ENCODE measurements at places on chromosomes 3 and 15.
A peak's percentile ranks its signal among the peaks of the same experiment; 100 is the strongest.

DNA sequence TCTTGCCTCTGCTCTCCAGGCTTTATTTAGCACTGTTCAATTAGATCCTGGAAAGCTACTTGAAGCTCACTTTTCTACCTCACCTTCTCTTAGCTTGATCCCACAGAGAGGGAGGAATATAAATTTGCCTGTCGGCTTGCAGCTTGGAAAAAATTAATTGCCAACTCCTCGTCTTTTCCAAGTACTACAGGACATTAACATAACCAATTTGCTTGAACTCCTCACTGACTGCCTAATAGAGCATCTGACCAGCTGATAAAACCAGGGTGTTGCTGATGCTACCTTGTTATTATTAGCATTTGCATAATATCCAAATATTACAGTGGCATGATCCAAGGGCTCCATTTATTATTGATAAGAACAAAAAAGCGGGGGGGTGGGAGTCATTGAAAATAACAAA, 561.8 kb downstream of the MCTP2 start:
- DNase-seq, result no peak

- DNase-seq, result peak; percentile 55
These were observed 33.5 kb upstream of the LYZL4 start for GRCh38 chr3:42443819-42444436.

DNA sequence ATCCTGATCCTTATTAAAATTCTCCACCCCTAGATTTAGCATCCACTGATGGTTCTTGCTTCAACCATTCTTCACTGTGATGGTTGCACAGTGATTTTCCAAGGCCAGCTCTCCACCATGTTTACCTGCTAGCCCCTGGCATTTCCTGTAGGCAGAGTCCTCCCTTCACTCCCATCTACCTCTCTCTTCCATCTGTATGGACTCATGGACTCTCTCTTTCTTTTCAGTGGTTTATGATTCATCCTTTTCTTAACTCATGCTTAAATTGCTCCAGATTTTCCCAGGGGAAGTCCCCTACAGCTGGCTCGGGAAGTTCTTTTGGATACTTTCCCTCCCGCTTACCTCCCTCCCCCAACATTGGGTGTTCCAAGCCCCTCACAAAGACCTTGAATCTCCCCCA, 18.7 kb downstream of the TGM4 start:
- DNase-seq, result no peak

- no peak for DNase-seq
These were observed 39.1 kb downstream of the MGLL start for GRCh38 chr3:127783166-127783565.

- no peak for DNase-seq
These were observed 14.9 kb upstream of the CRABP1 start for GRCh38 chr15:78325092-78325843.

DNA sequence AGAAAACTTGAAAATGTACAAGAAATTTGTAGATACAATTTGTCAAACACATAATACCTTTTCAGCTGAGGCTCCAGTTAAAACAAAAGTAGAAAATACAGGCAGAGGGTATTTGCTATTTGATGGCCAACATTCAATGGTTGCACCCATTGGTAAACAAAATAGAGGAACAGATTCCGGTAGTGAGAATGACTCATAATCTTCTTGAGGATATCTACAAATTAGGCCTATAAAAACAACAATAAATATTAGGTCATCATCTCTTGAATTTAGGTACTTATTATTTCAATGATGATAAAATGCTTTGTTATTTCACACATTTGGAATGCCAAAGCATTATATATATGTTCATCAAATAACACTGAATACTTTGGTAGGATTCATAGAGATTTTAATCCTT, 53.4 kb downstream of the DENND4A start:
- no peak for DNase-seq

- no peak for DNase-seq
These were observed 35.7 kb upstream of the ZNF770 start for GRCh38 chr15:35023804-35024203.

Measured in stimulated activated CD8-positive, alpha-beta memory T cell treated with anti-CD3 and anti-CD28 coated beads, Interleukin-7, amount 100 ng/mL, for 48 hours (primary cell).